ENCODE measurements at places on chromosomes 2 and 18. TPM values are rescaled to one million over a fixed set of nuclear protein-coding genes. Genes with fewer than 3 reads are reported as not detected.

Gene SP140
- total RNA-seq, result 0.57 TPM

Gene GPR35
- 1.5 TPM for total RNA-seq

Gene TRPM8
- 0.73 TPM for total RNA-seq

DNA sequence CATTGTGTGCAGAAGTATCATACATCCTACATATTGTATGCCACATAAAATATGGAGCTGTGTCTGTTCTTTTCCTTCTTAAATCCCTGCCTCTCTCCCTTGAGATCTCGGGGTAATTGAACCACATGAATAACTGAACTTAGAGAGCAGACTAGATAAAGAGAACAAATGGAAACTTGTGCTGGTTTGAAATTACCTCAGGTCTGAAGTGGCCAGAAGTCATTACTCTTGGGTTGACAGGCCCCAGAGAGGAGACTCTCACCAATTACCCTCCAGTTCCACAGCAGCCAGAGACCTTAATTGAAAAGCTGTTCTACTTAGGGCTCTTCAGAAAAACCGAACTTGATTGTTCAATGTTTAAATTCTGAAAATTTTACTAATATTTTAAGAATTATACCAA, 5.0 kb upstream of the ADAM17 start:
- no peak for DNase-seq

GRCh38 chr18:34637094-34637801, 72.8 kb upstream of the DTNA start:
- no peak for DNase-seq

DNA sequence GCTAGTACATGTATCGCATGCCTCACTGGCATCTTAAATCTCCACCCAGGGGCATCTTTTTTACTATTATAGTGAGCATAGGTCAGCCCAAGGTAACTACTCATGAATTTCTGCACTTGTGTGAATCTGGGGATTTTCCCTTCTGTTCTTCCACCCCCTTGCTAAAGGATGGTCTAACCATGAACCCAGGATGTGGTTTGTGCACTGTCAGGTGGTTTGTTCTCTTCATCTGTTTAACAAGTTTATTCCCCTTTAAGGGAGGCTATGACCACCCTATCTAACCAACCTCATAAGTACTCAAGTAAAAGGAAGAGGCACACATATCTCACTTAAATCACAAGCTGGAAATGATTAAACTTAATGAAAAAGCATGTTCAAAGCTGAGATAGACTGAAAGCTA, 243.0 kb downstream of the RPRM start:
- no peak for DNase-seq

Measured in cardiac septum (tissue), 1 donor.